G401 (cell line): ENCODE measurements at places on chromosomes 1 and 21.

DNA sequence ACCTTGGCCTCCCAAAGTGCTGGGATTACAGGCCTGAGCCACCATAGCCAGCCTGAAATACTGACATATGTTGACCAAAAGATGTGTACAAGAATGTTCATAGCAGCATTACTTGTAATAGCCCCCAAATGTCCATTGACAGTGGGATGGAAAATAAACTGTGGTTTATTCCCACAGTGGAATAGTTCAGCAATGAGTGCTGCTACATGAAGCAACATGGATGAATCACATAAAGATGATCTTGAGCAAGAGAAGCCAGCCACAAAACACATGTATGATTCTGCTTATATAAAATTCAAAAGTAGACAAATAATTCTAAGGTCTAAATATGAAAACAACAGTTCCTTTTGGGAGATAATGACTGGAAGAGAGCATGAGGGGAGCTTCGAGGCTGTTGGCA lies 9.1 kb upstream of the CREG1 start:
- no peak for DNase-seq

- DNase-seq, result no peak
These were observed 160.0 kb downstream of the NEGR1 start for GRCh38 chr1:72122099-72122880.

DNA sequence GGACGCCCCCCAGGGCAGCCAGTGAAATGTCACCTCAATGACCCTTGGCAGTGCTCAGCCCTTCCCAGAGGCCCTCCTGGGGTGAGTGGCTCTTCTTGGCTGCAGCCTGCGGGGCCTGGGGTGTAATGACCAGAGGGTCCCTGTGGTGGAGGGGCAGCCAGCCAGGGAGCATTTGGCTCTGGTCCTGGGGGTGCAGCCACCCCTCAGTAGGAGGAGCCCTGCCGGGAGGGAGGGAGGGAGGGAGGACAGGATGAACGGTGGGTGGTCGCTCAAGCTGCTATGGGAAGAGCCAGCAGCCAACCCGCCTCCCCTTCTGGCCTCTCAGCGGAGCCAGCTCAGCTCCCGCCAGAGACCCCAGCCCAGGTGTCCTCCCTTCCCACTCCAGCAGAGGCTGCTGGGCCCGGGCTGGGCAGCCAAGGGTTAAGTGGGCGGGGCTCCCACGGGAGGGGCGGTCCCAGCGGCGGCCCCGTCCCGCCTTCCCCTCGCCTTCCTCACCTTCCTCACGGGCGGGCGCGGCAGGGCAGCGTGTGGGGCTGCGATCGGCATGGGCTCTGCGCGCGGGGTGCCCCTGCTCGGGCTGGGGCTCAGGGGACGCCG lies 9.0 kb upstream of the PLCH2 start:
- DNase-seq, result peak; percentile 70

DNA sequence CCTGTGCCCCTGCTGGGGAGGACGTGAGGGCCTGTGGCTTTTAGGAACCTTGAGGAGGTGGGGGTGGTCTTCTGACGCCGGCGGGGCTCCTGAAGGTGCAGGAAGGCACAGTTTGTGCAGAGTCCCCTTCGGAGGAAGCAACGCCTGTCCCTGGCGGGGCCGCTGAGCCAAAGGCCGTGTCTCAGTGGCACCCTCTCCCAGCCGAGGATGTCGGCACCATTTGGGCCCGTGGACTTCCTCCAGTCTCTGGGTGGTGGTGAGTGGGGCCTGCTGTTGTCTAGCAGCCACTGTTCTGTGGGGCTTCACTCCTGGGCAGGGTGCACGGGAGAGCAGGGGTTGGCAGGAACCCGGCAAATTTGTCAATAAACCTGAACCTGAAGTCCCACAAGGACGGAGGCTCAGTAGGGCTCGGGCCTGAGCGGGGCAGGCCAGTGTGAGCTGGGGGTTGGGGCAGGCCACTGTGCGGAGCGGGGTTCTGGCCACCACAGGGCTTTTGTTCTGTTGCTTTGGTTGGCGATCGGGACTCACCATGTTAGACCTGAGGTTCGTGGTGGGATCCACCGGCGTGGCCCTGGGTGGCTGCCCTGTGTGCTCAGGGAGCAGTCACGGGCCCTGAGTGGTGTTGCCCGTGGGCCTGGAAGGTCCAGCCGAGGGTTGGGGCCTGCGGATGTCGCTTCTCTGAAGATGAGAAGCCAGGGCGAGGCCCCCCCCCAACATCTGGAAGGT lies 64.8 kb downstream of the SKI start:
- DNase-seq, result no peak

DNA sequence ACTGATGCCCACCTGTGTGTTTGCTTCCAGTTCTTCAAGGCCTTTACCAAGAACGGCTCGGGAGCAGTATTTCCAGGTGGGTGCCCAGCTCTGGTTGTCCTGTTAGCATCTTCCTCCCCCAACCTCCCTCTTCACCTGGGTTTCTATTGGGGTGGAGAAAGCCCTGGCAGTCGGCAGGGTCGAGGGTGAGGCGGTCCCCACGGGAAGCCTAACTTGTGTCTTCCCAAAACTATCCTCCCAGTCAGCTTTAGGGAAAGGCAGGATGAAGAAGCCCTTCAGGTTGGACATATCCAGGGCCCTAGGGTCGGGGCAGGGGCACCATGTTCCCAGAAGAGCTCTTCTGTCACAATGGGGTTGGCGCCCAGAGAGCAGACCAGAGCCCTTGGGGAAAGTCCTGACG lies 20.6 kb downstream of the QSOX1 start:
- DNase-seq, result no peak

DNA sequence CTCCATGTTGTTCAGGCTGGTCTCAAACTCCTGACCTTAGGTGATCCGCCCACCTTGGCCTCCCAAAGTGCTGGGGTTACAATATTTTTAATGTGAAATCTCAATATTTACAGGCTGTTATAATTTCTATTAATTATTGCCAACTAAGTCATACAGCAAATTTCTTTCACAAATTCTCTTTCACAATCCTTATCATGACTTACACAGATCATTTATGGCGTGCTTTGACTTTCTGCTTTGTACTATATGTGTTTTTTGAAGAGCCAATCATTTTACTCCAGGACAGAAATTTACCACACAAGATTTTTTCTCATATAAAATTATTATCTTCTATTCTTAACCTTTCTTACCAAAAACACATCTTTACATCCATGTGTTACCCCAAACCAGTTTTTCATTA lies 1729.9 kb downstream of the NCAM2 start:
- DNase-seq, result no peak

- DNase-seq, result no peak
These were observed 383.0 kb downstream of the SETD4 start for GRCh38 chr21:35677298-35677841.

GRCh38 chr21:40373761-40374160 lies 473.2 kb downstream of the DSCAM start:
- DNase-seq, result no peak

GRCh38 chr1:225462429-225462713 lies 34.5 kb upstream of the LBR start:
- DNase-seq, result no peak

DNA sequence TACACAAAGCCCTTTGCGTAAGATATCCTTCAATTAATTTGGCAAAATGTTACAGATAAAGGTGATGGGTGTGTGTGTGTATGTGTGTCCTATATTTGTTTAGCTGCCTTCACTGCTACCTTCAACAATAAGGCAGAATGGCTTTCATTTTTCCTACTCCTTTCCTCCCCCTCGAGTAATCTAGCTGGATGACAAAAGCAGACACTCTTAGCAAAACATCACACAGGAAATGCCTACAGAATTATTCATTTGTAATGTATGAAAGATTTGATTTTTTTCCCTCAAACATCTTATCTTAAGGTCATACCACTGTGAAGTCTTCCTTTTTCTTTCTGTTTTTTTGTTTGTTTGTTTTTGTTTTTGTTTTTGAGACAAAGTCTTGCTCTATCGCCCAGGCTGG lies 10.6 kb downstream of the PTPN22 start:
- DNase-seq, result no peak

DNA sequence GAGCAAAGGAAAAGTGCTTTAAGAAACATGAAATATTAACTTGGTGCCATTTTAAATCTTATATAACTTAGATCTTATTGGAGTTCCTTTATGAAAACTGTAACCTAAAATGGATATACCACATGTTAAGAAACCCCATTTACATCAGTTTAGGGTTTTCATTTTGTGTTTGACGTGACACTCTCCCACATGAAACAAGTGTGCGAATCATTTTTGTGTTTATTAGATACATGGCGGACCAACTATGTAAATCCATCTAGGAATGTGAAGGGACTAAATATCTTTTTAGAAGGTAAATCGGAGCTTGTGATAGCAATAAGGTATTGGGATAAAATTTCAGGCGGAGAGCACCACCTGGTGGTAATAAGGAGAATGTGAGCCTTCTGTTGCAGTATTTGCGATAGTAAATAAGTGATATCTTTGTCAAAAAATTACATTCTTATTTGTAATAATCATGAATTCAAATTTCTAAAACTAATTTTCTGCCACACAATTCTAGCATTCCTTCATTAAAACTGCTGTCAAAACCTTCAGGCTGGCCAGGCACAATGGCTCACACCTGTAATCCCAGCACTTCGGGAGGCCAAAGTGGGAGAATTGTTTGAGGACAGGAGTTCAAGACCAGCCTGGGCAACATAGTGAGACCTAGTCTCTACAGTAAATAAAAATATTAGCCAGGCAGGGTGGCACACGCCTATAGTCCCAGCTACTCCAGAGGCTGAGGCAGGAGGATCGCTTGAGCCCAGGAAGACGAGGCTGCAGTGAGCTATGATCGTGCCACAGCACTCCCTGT lies 31.3 kb downstream of the SMAP2 start:
- DNase-seq, result peak; percentile 84

- no peak for DNase-seq
These were observed 164.9 kb upstream of the COA6 start for GRCh38 chr1:234208351-234208750.

- no peak for DNase-seq
These were observed 25.1 kb downstream of the IARS2 start for GRCh38 chr1:220119043-220119512.

- DNase-seq, result no peak
These were observed 90.2 kb downstream of the ATP5PO start for GRCh38 chr21:33825419-33825818.

- DNase-seq, result no peak
These were observed 297.5 kb downstream of the DUSP10 start for GRCh38 chr1:221444346-221444745.

DNA sequence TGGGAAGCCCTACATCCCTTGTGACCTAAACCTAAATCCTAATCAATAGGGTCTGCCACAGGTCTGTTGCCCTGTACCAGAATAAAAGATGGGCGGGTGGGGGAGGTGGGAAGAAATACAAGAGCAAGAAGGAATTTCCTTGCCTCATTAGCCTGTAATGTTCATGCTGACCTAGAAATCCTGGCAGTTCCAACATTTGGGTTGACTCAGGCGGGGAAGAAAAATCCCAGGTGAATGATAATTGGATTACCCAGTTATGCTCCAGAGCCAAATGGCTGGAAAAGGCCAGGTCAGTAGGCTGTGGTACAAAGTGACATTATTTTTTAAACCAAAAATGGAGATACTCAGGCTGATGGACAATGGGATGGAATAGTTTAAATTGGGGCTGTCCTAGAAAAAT lies 27.3 kb upstream of the A3GALT2 start:
- peak; percentile 84 for DNase-seq

GRCh38 chr1:105785021-105785420 lies 1271.5 kb upstream of the PRMT6 start:
- DNase-seq, result no peak

- no peak for DNase-seq
These were observed 273.7 kb upstream of the AJAP1 start for GRCh38 chr1:4380564-4381168.

GRCh38 chr1:173356191-173356762 lies 120.9 kb upstream of the PRDX6 start:
- DNase-seq, result no peak

DNA sequence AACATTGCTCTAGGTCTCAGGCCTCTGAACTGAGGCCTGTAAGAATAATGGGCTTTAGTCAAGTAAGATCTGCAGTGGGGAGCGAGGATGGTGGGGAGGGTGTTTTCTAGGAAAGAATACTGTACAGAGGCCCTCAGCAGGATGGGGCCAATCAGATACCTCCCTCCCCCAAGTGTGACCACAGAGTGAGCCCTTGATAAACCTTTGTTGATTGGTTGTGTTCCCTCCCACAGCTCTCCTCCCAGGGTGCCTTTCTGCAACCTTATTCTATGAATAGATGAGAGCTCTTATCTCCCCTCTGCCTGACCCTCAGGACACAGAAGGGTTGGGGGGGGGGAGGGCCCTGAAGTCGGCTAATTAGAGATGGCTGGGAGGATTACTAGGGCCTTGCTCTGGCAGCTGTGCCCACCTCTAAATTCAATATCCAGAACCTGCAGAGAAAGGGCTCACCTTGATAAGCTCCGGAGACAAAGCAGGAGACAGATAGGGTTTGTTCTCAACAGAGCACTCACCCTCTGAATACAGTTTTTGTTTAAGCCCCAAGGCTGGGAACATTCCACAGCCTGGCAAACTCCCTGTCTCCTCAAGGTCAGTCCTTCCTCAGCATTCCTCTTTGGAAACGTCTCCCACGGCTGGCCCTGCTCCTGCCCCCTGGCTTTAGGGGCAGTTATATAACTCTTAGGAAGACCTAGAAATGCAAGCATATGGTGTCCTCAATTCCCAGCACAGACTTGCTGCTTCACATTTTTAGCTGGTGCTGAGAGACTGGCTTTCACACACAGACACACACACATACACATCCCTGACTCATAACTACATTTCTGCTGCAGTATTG lies 42.9 kb downstream of the ATP1A1 start:
- peak; percentile 87 for DNase-seq

DNA sequence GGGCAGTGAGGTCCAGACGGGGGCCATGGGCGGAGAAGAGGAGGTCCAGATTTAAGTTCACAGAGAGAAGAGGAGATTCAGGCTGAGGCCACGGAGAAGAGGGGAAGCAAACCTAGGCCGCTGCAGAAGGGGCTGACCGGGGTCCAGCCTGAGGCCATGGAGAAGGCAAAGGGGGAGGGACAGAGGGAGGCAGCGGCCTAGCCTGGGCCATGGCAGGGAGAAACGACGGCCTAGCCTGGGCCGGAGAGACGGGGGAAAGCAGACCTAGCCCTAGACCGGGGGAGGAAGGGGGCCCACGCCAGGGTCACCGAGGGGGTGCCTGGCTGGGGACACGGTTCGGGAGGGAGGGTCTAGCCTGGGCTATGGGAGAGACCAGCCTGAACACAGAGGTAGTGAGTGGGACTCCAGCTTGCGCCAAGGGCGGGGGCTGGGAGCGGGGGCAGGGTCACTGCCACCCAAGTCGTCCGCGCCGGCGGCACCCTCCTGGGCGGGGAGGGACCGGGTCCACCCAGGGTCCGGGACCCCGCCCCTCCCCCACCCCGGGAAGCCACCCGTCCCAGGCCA lies 459 bp downstream of the CAPZB start:
- DNase-seq, result no peak

DNA sequence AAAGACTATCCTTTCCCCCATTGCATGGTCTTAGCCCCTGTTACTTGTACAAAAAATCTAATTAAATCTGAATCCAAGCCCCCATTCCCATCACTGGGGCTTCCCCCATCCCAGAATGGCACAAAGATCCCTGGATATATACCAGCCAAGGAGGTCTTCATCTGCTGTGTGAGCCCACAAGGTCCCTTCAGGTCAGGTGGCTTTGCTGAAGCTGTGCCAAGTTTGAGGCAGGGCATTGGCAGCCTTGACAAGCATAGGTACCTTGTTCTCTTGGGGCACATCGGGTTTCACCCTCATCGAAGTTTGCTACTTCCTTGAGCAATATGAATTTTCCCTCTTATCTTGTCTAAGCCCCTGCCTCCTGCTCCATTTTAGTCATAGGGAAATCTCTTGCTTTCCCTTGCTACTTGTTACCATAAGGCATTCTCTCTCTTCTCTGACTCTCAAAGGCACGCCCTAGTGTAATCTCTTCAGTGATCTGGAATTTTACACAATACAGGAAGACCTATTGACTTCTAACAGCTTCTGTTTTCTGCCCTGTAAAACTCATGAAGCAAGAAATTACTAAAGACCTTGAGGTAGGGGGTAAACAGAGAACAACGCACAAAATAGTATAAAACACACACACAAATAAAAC lies 71.4 kb upstream of the COG2 start:
- no peak for DNase-seq
